A673 (cell line): ENCODE measurements at places on chromosomes 1 and 21. TPM values are rescaled to one million over a fixed set of nuclear protein-coding genes. Genes with fewer than 3 reads are reported as not detected.

OLFML2B gene
- total RNA-seq = 3.4 and 3.7 TPM in 2 replicates

GBP6 gene
- total RNA-seq = not detected in 2 replicates

COL16A1 gene
- 26.6 and 35.7 TPM in 2 replicates for total RNA-seq

DNA sequence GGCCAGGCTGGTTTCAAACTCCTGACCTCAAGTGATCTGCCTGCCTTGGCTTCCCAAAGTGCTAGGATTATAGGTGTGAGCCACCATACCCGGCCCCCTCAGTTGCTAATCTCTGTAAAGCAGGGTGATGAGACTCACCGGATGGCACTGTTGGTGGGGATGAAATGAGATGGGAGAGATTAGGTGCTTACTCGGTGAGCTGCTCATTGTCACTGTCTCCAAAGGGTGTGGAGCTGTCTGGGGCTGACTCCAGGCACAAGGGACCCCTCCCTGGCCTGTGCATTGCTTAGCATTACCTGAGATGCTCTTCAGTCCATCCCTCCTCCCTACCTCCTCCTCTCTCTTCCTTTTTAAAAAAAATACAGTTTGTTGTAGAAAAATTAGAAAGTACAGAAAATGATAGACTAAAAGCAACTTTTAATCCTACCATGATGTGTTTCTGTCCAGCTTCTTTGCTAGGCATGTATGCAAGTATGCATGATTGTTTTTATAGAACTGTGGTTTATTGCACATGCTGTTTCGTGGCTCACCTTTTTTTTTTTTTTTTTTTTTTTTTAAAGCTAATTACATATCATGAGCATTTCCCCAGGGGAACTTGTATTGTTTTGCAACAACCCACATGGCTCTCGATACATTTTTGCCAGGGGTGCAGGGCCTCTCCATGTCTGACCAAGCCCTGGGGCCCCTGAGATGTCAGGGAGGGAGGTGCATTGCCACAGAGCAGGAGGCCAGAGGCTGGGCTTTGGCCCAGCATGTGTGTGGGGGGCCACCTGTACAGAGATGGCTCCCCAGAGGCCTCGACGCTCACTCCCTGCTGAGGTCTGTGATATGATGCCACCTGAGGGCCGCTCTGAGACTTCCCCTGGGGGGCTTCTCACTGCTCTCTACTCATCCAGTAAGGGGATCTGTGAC lies 55.4 kb downstream of the ARHGEF10L start:
- no peak overlapping the region for H3K4me3 ChIP-seq
- no peak overlapping the region for H3K27ac ChIP-seq
- no peaks in the 10 kb centered on the region for H3K36me3 ChIP-seq
- DNase-seq = no peak

DNA sequence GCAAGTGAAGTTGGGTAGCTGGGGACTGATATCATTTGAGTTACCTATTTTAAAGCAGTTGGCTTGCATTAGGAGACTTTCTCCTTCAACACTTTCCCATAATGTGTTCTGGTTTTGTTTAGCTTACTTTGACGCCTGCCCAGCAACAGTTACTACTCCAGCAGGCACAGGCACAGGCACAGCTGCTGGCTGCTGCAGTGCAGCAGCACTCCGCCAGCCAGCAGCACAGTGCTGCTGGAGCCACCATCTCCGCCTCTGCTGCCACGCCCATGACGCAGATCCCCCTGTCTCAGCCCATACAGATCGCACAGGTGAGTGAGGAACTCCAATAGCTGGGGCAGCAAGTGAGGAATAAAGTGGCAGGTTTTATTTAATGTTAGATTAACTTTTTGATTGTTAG lies 144.3 kb downstream of the CD247 start:
- no peak overlapping the region for H3K4me3 ChIP-seq
- no peak for DNase-seq
- H3K4me1 ChIP-seq = no peaks in the 10 kb centered on the region
- H3K27ac ChIP-seq = no peak overlapping the region
- H3K36me3 ChIP-seq = no peaks in the 10 kb centered on the region
- no peaks in the 10 kb centered on the region for H3K27me3 ChIP-seq

DNA sequence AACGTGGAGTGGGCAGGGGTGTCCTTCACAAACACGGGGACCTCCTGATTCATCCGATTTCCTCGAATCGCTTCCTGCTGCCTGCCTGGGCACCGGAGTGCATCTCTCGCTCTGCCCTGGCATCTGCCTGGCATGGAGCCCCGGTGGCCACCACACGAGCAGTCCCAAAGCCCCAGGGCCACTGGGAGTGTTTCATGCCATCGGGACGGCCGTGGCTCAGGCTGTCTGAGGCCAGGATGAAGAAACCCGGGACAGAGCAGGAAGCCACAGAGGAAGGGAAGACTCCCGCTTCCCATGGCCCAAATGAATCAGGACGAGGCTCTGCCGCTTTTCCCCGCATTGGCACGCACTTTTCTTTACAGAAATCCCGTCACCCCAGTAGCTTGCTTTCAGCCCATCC lies 32.4 kb downstream of the MEGF6 start:
- no peaks in the 10 kb centered on the region for H3K4me1 ChIP-seq
- no peak overlapping the region for H3K4me3 ChIP-seq
- no peaks in the 10 kb centered on the region for H3K36me3 ChIP-seq
- no peaks in the 10 kb centered on the region for H3K27me3 ChIP-seq
- DNase-seq = no peak
- H3K27ac ChIP-seq = no peak overlapping the region

GRCh38 chr1:111908011-111908621 lies 81.4 kb downstream of the KCND3 start:
- no peak for DNase-seq
- H3K27me3 ChIP-seq = no peaks in the 10 kb centered on the region
- H3K27ac ChIP-seq = no peak overlapping the region
- H3K4me3 ChIP-seq = no peak overlapping the region
- peaks cover 17% of the 10 kb centered on the region for H3K4me1 ChIP-seq

DNA sequence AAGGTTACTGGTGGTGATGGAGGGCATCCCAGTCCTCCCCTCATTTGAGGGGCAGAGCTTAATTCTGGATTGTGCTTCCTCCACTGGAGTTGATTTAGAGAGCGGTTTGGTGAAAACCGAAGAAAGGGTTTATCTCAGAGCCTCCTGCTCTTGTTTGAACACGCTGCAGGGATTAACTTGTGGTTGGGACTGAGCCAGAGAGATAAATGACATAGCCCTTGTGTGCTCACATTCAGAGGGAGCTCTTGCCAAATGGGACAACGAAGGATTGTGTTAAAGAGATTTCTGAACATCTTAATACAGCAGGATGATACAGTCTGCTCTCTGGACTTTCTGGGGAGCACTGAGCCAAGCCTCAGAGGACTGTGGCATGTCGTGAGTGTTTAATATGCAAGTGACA lies 308.2 kb downstream of the DISC1 start:
- H3K27me3 ChIP-seq = no peaks in the 10 kb centered on the region
- no peaks in the 10 kb centered on the region for H3K36me3 ChIP-seq
- no peak overlapping the region for H3K27ac ChIP-seq
- H3K4me3 ChIP-seq = no peak overlapping the region
- H3K4me1 ChIP-seq = peaks cover 54% of the 10 kb centered on the region

GRCh38 chr1:79264285-79264684 lies 257.8 kb upstream of the ADGRL4 start:
- peak overlapping the region; percentile 20 for H3K27ac ChIP-seq
- DNase-seq = no peak
- H3K36me3 ChIP-seq = no peaks in the 10 kb centered on the region
- H3K27me3 ChIP-seq = no peaks in the 10 kb centered on the region
- no peak overlapping the region for H3K4me3 ChIP-seq
- peaks cover 50% of the 10 kb centered on the region for H3K4me1 ChIP-seq

DNA sequence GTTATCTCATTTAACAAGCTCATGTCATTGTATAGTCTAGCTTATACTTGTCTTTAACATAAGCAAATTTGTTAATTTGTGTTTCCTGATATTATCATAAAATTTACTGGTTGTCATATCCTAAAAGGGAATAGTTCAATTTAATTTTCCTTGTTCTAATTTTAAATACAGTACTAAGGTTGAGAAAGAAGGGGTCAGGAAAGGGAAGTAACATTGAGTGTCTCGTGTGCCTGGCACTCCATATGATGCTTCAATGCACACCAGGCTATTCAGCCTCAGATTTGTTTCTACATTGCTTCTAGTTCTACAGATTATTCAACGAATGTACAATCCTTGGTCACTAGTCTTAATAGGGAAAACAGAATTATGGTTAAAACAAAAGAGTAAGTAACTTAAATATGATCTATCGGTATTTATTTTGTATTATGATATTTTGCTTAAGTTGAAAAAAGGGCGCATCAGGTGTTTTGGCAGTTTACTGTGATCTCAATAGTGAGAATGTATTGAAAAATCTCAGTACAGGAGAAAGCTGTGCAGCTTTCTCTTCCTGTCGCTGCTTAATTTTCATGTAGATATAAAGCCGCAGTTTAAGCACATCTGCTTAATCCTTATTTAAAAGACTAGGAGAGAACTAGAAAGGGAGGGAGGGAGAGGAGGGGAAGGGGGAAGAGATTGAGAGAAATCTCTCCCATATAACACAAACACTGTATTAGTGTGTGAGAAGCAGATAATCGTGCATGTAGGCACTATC lies 13.0 kb downstream of the PTPRC start:
- no peaks in the 10 kb centered on the region for H3K27me3 ChIP-seq
- H3K27ac ChIP-seq = no peak overlapping the region
- no peak overlapping the region for H3K4me3 ChIP-seq
- H3K36me3 ChIP-seq = no peaks in the 10 kb centered on the region
- peaks cover 12% of the 10 kb centered on the region for H3K4me1 ChIP-seq

- no peak overlapping the region for H3K4me3 ChIP-seq
- DNase-seq = peak; percentile 84
- H3K27ac ChIP-seq = no peak overlapping the region
- no peaks in the 10 kb centered on the region for H3K27me3 ChIP-seq
- peaks cover 72% of the 10 kb centered on the region for H3K36me3 ChIP-seq
Measured at GRCh38 chr1:209601809-209602657, 18.5 kb downstream of the CAMK1G start.

- H3K4me3 ChIP-seq = no peak overlapping the region
- H3K4me1 ChIP-seq = no peaks in the 10 kb centered on the region
- no peak for DNase-seq
- H3K27ac ChIP-seq = no peak overlapping the region
Measured at GRCh38 chr21:43206231-43207042, 37.6 kb downstream of the CRYAA start.

DNA sequence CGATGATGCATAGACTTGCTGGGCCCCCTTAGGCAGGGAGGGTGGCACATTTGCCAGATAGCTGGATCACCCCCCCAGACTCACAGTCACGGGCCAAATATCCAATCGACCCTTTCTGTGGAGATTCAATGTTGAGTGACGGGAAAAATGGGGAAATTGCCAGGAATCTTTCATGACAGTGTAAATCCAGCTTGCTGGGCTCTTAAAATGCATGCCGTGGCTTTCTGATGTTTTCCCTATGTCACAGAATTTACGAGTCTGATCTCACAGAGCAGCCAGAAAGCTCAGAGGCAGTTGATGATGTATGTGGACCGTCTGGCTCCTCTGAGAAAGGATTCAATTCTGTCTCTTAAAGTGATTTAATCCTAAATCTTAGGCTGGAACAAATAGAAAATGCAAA lies 150.1 kb upstream of the ZNF644 start:
- DNase-seq = peak; percentile 64
- no peak overlapping the region for H3K4me3 ChIP-seq
